ENCODE measurements at places on chromosomes 4 and X.

GRCh38 chr4:38582889-38583470 is 81.0 kb upstream of the KLF3 start:
- DNase-seq, result no peak

GRCh38 chrX:8204943-8205342 is 33.9 kb upstream of the VCX2 start:
- DNase-seq, result no peak

- no peak for DNase-seq
These were observed 115.4 kb upstream of the ESX1 start for GRCh38 chrX:104370089-104370488.

DNA sequence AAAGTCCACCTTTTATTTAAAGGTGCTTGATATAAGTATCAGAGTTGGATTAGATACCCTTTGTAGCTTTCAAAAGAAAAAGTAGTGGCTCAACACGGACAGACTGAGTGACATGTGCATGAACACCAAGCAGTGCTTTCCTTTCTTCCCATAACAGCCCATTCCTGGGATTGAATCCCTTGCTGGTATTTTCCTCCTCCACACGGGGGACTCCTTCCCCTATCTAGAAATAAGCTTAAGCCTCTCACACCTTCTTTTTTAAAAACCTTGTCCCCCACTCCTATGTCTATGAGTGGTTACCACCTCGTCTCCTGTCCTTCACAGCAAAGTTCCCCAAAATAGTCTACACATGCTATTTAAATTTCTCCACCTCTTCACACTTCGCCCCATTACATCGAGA is 5.1 kb downstream of the AP1S2 start:
- DNase-seq, result no peak

DNA sequence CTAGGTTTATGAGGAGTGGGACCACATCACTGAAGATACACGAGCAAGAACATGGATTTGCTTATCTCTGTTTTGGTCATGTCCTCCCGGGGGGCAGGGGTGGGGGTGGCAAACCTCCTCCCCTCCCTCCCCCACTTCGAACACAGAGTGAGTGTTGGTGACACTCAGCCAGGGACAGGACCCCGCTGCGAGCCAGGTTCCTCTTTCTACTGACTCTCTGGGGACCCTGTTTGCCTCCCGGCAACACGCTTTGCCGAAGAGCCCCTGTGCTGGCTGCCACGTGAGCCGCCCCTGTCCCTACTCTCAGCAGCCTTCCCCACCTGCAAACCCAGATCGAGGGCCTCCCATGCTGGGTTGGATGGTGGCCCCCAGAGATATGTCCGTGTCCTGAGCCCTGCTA is 34.7 kb downstream of the P2RY8 start:
- no peak for DNase-seq

DNA sequence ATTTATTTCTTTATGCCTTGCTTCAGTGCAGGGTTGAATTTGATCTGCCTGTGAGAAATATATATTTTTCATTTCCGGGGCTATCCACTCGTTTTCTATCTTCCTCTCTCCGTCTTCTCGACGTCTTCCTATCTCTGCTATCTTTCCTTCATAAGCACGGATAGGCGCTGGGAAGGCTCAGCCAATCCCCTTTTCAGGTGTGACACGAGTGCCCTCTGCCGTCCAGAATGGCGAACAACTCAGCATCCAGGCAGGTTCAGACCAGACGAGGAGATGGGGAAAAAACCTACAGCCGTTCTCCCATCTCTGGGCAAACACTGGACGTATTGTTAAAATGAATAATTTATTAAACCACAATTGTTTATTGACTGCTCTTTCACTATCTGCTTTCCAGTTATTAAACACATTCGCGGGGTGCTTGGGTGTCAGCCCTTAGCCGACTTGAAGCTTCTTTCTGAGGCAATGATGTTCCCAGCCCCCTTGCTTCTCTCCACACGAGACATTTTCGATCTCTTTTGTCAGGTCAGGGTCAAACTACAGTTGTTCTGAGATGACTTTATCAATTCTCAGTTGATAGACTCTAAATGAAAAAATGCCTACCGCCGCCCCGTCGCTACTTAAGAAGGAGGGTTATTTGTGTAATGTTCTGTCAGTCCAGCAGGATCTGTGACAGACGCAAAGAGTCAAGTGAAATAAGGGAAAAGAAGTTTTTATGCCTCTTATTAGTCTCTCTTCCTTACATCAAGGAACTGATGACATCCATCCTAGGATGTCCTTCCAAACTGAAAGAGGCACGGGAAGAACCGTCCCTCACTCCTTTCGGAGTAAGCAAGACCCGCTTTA is 96.3 kb upstream of the NOCT start:
- peak; percentile 50 for DNase-seq

GRCh38 chr4:70601422-70602039 is 9.5 kb downstream of the AMBN start:
- DNase-seq, result peak; percentile 43

- DNase-seq, result no peak
These were observed 446.1 kb upstream of the RPS6KA3 start for GRCh38 chrX:20712811-20713210.

GRCh38 chr4:176238826-176239225 is 30.2 kb downstream of the ASB5 start:
- no peak for DNase-seq

- no peak for DNase-seq
These were observed 732 bp upstream of the ESX1 start for GRCh38 chrX:104255465-104255864.

GRCh38 chr4:21811565-21811964 is 137.0 kb downstream of the KCNIP4 start:
- DNase-seq, result peak; percentile 72

GRCh38 chrX:69226459-69227158 is 61.4 kb upstream of the PJA1 start:
- DNase-seq, result no peak

GRCh38 chr4:175536852-175537453 is 275.1 kb downstream of the GPM6A start:
- DNase-seq, result peak; percentile 29

DNA sequence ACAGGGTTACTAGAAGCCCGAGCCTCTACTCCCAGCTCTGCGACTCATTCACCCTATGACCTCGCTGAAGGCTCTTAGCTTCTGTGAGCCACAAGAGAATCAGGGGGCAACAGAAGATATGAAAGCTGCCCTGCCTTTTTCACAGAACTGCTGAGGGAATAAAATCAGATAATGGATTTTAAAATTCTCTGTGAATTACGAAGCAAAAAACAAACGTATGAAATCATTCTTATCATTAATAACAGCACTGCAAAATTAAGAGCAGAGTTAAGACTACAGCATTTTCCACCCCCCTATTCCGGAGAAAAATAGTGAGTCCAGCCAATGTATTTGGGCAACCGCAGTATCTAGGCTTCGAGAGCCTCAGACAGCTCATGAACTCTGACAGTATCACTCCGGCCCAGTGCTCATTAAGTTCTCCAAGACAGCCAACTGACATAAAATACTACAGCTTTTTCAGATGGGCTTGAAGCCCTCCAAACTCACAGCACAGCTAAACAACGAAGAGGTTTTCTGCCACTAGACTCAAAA is 33.4 kb downstream of the AFAP1 start:
- no peak for DNase-seq

DNA sequence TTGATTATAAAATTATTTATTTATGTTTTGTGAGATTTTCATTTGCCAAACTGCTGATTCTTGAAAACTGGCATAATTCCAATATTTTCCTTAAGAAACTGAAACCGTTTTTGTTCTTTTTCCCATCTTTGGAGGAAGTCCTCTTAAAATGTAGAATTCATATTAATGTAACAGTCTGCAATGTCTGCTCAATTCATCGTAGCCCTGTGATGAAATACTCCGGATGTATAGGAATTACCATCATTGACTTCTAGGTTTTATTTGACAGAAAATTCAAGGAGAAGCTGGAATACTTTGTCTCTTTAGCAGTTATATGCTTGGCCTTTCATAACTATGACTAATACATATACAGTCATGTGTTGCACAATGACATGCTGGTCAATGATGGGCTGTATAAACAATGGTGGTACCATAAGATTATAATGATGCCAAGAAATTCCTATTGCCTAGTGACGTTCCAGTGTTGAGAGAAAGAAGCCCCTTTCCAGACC is 185.0 kb upstream of the GPRIN3 start:
- peak; percentile 84 for DNase-seq

- peak; percentile 61 for DNase-seq
These were observed 78.8 kb downstream of the RLIM start for GRCh38 chrX:74535408-74536151.

- no peak for DNase-seq
These were observed 123.4 kb upstream of the TSPAN5 start for GRCh38 chr4:98781641-98782357.

DNA sequence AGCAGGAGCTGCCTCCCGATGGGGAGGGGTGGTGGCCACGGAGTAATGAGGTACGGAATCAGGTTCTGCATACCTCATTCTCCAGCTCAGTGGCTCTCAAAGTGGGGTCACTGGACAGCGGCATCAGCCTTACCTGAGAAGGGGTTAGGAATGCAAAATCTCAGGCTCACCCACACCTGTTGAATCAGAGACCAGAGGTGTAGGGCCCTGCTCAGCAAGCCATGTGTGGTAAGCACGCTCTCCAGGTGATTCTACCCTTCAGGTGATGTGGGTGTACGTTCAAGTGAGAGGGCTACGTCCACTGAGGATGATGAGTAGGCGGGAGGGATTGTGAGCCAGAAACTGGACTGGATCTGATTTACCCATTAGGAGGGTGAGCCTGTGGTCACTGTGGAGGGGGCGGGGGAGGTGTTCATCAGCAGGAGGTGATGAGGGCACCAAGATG is 65.8 kb downstream of the ANAPC4 start:
- DNase-seq, result no peak

- DNase-seq, result peak; percentile 49
These were observed 133.6 kb upstream of the S100G start for GRCh38 chrX:16516232-16516876.

DNA sequence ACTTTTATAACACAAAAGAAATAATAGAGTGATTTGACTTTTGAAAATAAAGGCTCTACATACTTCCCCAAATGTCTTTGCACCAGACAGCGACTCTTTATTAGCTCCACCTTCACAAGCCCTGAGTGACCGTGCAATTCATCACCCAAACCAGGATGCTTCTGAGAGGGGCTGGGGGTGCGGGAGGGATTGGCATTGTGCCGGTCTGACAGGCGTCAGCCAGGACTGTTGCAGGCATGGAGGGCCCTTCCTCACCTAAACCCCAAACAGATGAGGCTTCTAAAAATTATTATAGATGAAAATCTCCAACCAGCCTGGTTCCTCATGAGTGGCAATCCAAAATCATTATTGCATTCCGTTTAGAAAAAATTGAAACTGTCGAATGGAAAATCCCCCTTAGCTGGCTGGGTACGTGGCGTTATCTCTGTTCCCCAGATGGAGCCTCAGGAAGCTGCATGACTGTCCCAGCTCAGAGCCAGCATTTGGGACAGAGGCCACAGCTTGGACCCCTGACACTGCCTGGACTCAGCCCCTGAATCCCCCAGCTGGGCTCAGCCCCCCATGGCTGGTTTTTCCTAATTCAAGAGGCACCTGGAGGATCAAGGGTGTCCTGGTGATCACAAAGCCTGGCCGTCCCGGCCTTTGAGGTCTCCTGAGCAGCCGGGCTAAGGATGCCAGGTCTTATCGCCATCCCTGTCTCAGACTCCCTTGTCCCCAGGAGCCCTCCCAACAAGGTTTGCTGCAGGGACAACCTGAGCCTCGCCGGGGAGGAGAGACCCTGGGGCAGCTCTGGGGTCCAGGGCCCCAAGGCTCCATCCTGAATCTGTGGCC is 60.4 kb downstream of the SORCS2 start:
- DNase-seq, result no peak

DNA sequence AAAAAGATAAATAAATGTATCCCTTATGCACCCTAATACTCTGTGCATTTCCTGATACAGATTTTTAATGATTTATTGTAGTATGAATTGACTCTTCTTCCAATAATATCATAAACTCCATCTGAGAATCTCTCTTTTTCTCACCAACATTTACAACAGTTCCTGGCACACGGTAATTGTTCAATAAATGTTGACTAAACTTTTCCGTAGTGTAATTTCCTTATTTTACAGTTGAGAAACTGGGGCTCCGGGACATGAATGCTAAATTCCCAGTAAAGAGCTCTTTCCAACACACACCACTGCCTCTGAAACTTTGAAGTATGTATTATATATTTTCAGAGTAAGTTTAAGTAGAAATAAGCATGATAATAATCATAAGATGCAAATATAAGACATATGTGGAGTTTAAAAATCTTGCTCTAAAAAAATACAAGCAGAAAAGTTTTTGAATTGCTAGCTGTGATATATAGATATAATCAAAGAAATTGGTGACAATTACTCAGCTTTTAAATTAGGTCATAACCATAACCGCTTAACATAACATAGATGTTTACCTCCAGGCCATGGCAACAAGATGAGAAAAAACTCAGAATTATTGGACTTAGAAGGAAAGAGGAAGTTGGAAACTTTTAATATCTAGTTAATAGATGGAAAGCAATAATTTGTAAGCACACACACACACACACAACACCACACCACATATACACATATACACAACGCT is 28.2 kb upstream of the ANTXR2 start:
- no peak for DNase-seq

DNA sequence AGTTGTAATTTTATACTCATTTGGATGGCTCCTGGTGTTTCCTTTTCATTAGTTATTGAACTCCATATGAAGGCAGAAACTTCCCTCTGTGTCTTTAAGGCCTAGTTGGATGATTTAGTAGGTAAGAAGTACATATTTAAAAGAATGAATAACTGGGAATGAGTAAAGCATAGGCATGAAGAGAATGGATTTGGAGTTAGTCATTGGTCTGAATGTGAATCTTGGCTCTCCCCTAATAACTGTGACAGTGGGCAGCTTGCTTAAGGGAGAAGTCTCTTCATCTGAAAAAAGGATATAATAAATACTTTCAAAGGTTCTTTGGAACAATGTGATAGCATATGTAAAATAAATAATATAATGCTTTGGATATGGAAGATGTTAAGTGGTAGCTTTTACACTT is 13.2 kb downstream of the SNX25 start:
- DNase-seq, result peak; percentile 32

- DNase-seq, result no peak
These were observed 136.6 kb upstream of the HHIP start for GRCh38 chr4:144509088-144510015.

DNA sequence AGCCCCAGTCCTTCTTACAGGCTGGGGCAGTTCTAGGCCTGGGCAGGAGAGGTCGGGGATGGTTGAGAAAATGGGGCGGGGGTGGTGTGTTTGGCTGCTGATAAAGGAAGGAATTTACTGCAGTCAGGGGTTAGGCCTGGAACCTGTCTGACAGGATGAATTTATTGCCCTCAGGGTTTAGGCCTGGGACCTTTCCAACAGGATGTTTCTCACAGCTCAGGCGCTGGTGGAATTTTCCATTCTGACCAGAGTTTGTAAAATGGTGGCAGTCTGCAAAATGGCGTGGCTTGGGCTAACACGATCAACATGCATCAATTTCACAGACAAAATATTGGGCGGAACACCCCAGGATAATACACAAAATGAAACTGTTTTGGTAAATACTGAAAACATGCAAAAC is 83.5 kb upstream of the SPIN4 start:
- DNase-seq, result no peak

GRCh38 chr4:139266583-139267257 is 13.3 kb downstream of the MGARP start:
- peak; percentile 60 for DNase-seq

GRCh38 chr4:7658341-7659204 is 223.8 kb upstream of the PSAPL1 start:
- DNase-seq, result no peak
